ENCODE measurements at places on chromosomes 5 and 9. TPM values are rescaled to one million over a fixed set of nuclear protein-coding genes. Genes with fewer than 3 reads are reported as not detected.
A peak's percentile ranks its signal among the peaks of the same experiment; 100 is the strongest.

GRCh38 chr5:134410822-134411221, 859 bp downstream of the CDKN2AIPNL start:
- peak overlapping the region; percentile 75 for H3K4me3 ChIP-seq
- H3K36me3 ChIP-seq: peaks cover 6% of the 10 kb centered on the region
- H3K27ac ChIP-seq: no peak overlapping the region
- H3K27me3 ChIP-seq: no peaks in the 10 kb centered on the region

- no peaks in the 10 kb centered on the region for H3K27me3 ChIP-seq
- no peak overlapping the region for H3K27ac ChIP-seq
- DNase-seq: no peak
Observed at GRCh38 chr9:87675906-87676515, 49.9 kb upstream of the CTSL start.

MORN5 gene
- total RNA-seq: not detected

GRCh38 chr5:107673368-107674136, 2.8 kb upstream of the EFNA5 start:
- H3K4me3 ChIP-seq: peak overlapping the region; percentile 76
- no peak overlapping the region for H3K27ac ChIP-seq
- H3K4me1 ChIP-seq: peaks cover 3% of the 10 kb centered on the region
- H3K36me3 ChIP-seq: no peaks in the 10 kb centered on the region

GRCh38 chr5:135399794-135400542, 937 bp upstream of the MACROH2A1 start:
- peaks cover 14% of the 10 kb centered on the region for H3K4me1 ChIP-seq
- H3K4me3 ChIP-seq: peak overlapping the region; percentile 82
- peaks cover 32% of the 10 kb centered on the region for H3K27me3 ChIP-seq
- H3K36me3 ChIP-seq: no peaks in the 10 kb centered on the region

GRCh38 chr5:180202939-180203573, 6.0 kb downstream of the RASGEF1C start:
- no peak for DNase-seq
- peaks cover under 1% of the 10 kb centered on the region for H3K4me1 ChIP-seq

DNA sequence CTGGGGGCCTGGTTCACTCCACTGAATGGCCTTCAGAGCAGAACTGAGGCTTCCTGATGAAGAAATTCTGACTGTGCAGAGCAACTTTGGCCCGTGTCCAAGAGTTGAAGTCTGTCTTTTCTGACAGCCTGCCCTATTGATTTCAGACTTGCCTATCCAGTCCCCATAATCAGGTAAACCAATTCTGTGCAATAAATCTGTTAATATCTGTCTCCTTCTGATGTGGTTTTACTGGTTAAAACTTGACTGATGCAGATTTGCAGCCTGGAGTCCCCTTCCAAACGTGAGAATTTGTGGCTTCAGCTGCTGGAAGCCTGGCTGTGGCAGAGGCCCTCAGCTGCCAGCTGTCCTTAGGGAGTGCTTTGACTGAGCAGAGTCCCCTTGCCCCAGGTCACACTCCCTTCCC, 283.9 kb upstream of the ANKRD55 start:
- H3K27ac ChIP-seq: no peak overlapping the region
- no peaks in the 10 kb centered on the region for H3K4me1 ChIP-seq
- H3K36me3 ChIP-seq: no peaks in the 10 kb centered on the region
- no peak for DNase-seq

DNA sequence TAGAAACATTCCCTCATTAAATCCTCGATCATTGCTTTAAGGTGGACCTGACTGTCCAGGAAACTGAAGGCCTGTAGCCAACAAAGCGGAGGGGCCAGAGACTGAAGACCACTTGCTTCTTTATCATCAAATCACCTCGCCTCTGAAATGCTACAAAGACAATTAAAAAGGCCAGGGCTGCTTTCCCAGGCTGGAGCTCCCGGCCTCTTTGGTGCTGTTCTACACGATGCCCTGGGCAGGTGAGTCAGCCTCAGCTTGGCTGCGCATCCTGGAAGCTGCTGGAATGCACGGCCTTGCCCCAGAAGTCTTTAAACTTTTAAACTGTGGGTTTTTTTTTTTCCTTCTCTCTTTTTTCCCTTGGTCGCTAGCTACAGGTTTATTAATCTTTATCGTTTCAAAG, 46.5 kb downstream of the SH3PXD2B start:
- no peak for DNase-seq
- H3K27ac ChIP-seq: no peak overlapping the region
- H3K36me3 ChIP-seq: peaks cover 31% of the 10 kb centered on the region
- H3K27me3 ChIP-seq: no peaks in the 10 kb centered on the region
- peaks cover 11% of the 10 kb centered on the region for H3K4me1 ChIP-seq
- no peak overlapping the region for H3K4me3 ChIP-seq

DNA sequence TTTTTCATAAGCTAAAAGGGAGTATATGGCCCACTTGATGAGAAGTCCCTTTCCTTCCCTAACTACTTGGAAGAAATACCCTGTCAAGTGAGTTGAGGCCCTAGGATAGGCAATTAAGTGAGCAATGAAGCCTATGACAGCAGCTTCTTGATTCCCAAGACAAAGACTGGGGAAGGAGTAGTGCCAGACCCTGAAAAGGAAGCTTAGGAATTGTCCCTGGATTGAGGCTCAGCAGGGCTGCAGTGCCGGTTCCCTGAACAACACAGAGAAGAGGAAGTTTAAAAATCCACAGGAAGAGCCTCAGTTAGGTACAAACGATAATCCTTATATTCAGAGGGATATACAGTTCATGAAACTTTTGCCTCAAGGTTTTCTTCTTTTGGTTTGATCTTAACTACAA, 61.8 kb upstream of the RAD23B start:
- H3K4me3 ChIP-seq: no peak overlapping the region
- no peak overlapping the region for H3K27ac ChIP-seq
- H3K36me3 ChIP-seq: no peaks in the 10 kb centered on the region
- DNase-seq: no peak
- no peaks in the 10 kb centered on the region for H3K4me1 ChIP-seq

DNA sequence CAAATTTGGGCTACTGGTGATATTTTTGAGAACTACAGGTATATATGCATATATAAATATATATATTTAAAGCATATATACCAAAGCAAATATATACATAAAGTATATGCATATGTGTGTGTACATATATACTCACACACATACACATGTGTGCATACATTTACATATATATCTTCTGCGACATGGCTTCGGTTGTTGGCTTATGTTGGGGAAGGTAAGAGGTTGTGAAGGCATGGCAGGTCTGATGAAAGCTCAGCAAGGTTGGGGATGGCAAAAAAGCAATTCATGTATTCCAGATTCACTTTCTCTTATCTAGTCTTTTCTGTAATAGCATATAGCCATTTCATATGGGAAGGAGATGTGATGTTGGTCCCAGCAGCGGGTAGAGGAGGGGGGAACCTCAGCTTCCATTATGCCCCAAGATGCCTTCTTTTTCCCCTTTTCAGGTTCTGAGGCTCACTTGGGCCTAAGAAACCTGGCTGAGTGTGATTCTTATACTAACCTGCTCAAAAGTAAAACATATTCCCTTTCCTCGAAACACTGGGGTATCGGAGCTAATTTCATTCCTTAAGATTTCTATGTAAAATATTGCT, 201.7 kb downstream of the MEF2C start:
- peaks cover 98% of the 10 kb centered on the region for H3K27me3 ChIP-seq
- H3K36me3 ChIP-seq: no peaks in the 10 kb centered on the region

CCL27 gene
- total RNA-seq: not detected

DNA sequence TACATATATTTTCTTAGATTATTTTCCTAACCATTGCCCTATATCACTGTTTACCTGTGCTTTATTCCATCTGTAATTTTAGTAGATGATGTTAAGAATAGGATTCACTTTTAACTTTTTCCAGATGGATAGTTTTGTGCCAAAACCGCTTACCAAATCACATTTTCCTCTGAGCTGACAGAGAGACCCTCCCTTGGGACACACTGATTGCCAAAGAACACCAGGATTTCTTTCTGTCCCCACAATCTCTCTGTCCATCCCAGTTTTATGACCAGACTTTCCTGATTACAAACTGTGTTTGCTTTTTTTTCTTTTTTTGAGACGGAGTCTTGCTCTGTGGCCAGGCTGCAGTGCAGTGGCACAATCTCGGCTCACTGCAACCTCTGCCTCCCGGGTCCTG, 81.3 kb upstream of the SPATA31C2 start:
- no peak for DNase-seq
- no peaks in the 10 kb centered on the region for H3K27me3 ChIP-seq
- H3K27ac ChIP-seq: no peak overlapping the region
- H3K4me3 ChIP-seq: no peak overlapping the region
- H3K4me1 ChIP-seq: peaks cover 2% of the 10 kb centered on the region

FBXO10 gene
- total RNA-seq: 15.4 TPM

- H3K27me3 ChIP-seq: no peaks in the 10 kb centered on the region
- DNase-seq: no peak
- H3K4me1 ChIP-seq: no peaks in the 10 kb centered on the region
Observed at GRCh38 chr9:4781408-4781807, 11.3 kb upstream of the RCL1 start.

GRCh38 chr5:169583101-169583423, 511 bp upstream of the SPDL1 start:
- no peak overlapping the region for H3K27ac ChIP-seq
- no peaks in the 10 kb centered on the region for H3K27me3 ChIP-seq
- peak overlapping the region; percentile 85 for H3K4me3 ChIP-seq
- no peaks in the 10 kb centered on the region for H3K36me3 ChIP-seq
- H3K4me1 ChIP-seq: no peaks in the 10 kb centered on the region

ELOVL7 gene
- total RNA-seq: 5.1 TPM

SNAPC3 gene
- 25.3 TPM for total RNA-seq

- peaks cover 4% of the 10 kb centered on the region for H3K4me1 ChIP-seq
- no peaks in the 10 kb centered on the region for H3K36me3 ChIP-seq
- H3K27me3 ChIP-seq: no peaks in the 10 kb centered on the region
Observed at GRCh38 chr5:140348104-140348503, 1.7 kb upstream of the HBEGF start.

DNA sequence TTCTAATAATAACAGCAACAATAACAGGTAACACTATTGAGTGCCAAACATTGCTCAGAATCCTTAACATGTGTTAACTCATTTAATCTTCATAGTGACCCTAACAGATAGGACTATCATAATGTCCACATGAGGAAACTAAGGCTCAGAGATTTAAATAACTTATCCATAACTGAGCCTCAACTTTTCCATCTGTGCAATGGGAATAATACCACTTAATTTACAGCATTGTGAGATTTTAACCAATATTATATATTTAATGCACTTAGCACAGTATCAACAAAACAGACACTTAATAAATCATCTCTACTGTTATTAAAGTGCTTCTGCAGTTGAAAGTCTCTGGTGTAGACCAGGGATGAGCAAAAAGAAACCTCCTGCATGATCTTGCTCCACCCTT, 28.2 kb downstream of the TTC39B start:
- no peak overlapping the region for H3K4me3 ChIP-seq
- no peaks in the 10 kb centered on the region for H3K27me3 ChIP-seq
- peaks cover 4% of the 10 kb centered on the region for H3K4me1 ChIP-seq
- no peak overlapping the region for H3K27ac ChIP-seq
- DNase-seq: no peak
- no peaks in the 10 kb centered on the region for H3K36me3 ChIP-seq

DNA sequence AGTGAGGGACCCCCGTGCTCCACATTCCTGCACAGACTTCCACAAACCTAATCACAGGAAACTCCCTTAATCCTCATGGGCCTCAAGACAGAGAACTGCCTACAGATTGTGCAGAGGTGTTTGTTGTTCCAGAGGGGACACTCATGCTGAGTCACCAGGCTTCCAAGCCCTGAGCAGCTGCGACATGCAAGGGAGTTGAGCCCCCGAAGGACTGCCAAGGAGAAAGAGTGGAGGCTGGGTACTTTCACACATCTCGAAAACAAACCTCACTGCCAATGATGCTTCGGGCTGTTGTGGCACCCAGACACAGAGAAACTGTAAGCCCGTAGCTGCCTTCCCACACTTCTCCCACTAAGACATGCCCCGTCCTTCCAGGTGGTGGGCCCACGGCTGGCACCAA, 480.8 kb downstream of the CDH12 start:
- no peak overlapping the region for H3K4me3 ChIP-seq
- H3K36me3 ChIP-seq: no peaks in the 10 kb centered on the region
- no peaks in the 10 kb centered on the region for H3K27me3 ChIP-seq
- no peaks in the 10 kb centered on the region for H3K4me1 ChIP-seq
- no peak overlapping the region for H3K27ac ChIP-seq

Data from H1 (cell line).